Effector memory CD8-positive, alpha-beta T cell (primary cell): ENCODE measurements at places on chromosomes 12 and 14.

DNA sequence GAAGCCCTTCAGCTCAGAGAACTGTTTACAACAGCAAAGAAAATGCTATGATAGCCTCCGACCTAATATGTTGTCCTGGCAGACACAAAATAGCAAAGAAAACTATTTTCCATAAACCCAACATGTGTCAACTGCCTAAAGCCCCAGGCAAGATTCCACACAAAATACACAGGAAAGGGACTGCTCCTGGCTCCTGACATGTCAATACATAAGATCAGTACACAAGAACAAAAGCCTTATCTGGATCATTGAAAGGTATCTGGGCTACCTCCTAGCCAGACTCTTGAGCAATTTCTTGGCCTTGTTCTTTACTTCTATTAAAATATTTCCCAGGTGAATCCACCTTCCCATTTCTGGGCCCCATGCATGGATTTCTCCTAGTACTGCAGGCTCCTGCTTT lies 242.3 kb upstream of the GRIP1 start:
- no peak overlapping the region for H3K4me3 ChIP-seq
- H3K27ac ChIP-seq: no peak overlapping the region
- no peak for DNase-seq

- no peaks in the 10 kb centered on the region for H3K4me1 ChIP-seq
- no peak overlapping the region for H3K4me3 ChIP-seq
- H3K36me3 ChIP-seq: peaks cover 6% of the 10 kb centered on the region
- no peak for DNase-seq
- no peaks in the 10 kb centered on the region for H3K27me3 ChIP-seq
These were observed 54.4 kb downstream of the TESC start for GRCh38 chr12:117044790-117045159.

DNA sequence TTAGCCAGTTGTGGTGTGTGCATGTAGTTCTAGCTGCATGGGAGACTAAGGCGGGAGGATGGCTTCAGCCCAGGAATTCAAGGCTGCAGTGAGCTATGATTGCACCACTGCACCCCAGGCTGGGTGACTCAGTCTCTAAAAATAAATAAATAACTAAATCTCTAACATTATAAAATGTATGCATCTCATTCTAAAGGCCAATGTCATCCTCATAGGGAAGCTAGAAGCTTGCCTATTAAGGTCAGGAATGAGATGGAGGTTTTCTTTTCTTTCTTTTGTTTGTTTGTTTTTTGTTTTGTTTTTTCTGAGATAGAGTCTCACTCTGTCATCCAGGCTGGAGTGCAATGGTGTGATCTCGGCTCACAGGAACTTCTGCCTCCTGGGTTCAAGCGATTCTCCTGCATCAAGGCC lies 48.8 kb upstream of the PAPLN start:
- H3K27ac ChIP-seq: no peak overlapping the region
- peaks cover 47% of the 10 kb centered on the region for H3K36me3 ChIP-seq
- H3K4me3 ChIP-seq: no peak overlapping the region
- no peak for DNase-seq

DNA sequence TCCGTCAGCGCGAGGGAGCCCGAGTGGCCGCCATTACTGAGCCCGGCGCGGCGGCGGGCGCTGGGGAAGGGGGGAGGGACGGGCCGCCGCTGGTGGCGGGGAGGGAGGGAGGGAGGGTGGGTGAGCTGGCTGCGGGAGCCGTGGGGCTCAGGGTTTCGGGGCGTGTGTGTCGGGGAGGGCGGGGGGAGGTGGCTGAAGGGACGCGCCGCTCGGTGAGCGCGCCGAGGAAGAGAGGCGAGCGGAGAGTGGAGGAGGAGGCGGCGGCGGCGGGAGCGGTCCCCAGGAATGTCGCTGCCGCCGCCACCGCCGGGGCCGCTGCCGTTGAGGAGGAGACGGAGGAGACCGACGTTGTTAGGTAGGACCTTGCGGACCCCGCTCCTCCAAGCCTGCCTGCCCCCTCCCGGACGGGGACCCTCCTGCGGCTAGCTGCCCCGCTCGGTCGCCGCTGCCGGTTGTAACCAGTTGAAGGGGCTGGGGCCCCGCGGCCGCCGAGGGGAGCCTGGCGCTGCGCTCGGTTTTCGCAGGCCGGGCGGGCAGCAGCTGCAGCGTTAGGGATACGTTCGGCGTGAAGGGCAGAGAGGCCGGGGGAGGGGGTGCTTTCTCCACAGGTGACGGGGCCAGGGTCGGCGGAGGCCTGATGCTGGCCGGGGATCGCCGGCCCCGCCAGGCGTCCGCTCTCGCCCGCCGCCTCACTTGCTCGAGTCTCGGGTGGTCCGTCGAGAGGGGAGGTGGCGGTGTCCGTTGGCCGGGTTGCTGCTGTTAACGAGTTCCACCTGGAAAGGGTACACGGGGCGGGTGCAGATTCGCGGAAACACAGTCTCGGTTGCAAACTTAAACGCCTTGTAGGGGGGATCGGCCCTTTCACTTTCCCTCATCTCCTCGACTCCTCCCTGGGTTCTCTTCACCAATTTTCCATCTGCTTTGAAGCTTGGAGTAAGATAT lies at the start of gene ARHGAP5:
Gene ARHGAP5 (plus strand): TSS at position 224 of the 942 bp plus-strand sequence. CDS start 13,366 bp downstream, outside the sequence.
- peak within 1 kb of the TSS; percentile 92 for H3K4me3 ChIP-seq
- DNase-seq: peak; percentile 11
- peaks cover 4% of the 10 kb centered on the region for H3K27me3 ChIP-seq
- H3K36me3 ChIP-seq: peaks cover 4% of the 10 kb centered on the region

GRCh38 chr12:107541001-107541705 lies 144.4 kb upstream of the PWP1 start:
- H3K27ac ChIP-seq: no peak overlapping the region
- no peaks in the 10 kb centered on the region for H3K27me3 ChIP-seq
- H3K4me1 ChIP-seq: peaks cover 9% of the 10 kb centered on the region
- DNase-seq: no peak
- H3K36me3 ChIP-seq: no peaks in the 10 kb centered on the region

DNA sequence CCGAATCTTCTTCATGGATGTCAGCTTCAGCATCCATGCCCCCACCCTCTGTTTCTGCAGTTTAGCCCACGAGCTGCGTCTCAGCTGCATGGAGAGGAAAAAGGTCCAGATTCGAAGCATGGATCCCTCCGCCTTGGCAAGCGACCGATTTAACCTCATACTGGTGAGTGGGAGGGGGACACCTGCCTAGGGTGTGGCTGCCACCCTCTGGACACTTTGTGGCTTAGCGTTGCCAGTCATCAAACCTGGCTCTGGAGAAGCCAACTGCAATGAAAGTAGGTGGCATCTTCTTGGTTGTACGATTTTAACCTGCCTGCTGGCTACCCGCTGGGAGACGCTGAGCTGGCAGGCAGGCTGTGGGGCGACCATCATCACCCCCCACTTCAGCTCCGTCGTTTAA lies 16.7 kb downstream of the DCAF4 start:
- no peak overlapping the region for H3K27ac ChIP-seq
- no peak for DNase-seq
- H3K4me1 ChIP-seq: peaks cover 4% of the 10 kb centered on the region
- peaks cover 54% of the 10 kb centered on the region for H3K36me3 ChIP-seq

DNA sequence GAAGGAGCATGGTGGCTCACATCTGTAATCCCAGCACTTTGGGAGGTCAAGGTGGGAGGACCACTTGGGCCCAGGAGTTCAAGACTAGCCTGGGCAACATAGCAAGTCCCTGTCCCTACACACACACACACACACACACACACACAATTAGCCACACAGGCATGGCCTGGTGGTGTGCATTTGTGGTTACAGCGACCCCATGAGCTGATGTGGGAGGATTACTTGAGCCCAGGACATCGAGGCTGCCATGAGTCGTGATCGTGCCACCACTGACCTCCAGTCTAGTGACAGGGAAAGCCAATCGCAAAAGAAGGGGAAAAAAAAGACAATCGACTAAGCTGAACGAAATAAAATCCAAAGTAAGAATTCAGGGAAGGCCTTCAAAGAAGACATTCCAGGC lies 67.9 kb downstream of the TBX3 start:
- H3K4me3 ChIP-seq: no peak overlapping the region
- DNase-seq: no peak
- peaks cover 2% of the 10 kb centered on the region for H3K36me3 ChIP-seq
- H3K4me1 ChIP-seq: no peaks in the 10 kb centered on the region
- H3K27ac ChIP-seq: no peak overlapping the region

DNA sequence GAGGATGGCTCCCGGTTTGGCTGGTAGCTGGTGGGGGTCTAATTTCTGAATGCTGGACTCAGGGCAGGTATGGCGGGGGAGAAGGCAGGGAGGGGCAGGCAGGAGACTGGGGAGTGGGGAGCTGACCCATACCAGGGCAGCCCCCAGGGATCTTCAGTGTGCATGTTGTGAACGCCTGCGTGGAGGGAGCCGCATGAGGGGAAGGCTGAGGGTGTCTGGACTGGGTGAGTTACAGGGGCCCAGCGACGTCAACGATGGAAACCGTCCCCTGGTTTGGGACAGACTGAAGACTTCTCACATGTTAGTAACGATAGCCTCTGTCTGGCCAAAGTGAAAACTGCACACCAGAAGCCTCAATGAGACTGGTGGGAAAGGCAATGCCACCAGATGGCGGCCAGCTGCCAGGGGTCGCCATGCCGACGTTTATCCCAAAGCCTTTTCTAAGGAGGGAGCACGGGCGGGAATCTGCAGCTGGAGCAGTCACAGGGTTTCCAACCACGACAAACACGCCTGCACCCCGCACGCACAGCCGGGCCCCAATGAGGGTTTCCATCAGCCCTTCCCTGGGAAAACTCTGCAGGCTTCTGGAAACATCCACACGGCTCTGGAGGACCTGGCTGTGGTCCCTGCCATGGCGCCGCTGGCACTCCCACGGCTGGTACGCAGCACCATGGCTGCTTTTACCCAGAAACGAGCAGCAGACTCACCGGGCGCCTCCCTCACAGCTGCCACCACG lies 14.0 kb downstream of the PGAM5 start:
- DNase-seq: no peak
- no peak overlapping the region for H3K4me3 ChIP-seq
- H3K36me3 ChIP-seq: peaks cover 79% of the 10 kb centered on the region
- H3K27ac ChIP-seq: no peak overlapping the region
- H3K27me3 ChIP-seq: no peaks in the 10 kb centered on the region

GRCh38 chr12:27347779-27348178 lies 15.1 kb downstream of the BMAL2 start:
- H3K4me3 ChIP-seq: no peak overlapping the region
- H3K27me3 ChIP-seq: peaks cover 18% of the 10 kb centered on the region
- H3K4me1 ChIP-seq: no peaks in the 10 kb centered on the region
- no peak for DNase-seq
- no peaks in the 10 kb centered on the region for H3K36me3 ChIP-seq

GRCh38 chr12:68919581-68920239 lies 13.3 kb downstream of the CPM start:
- H3K36me3 ChIP-seq: no peaks in the 10 kb centered on the region
- no peak overlapping the region for H3K27ac ChIP-seq
- DNase-seq: no peak
- peaks cover 12% of the 10 kb centered on the region for H3K27me3 ChIP-seq
- H3K4me1 ChIP-seq: no peaks in the 10 kb centered on the region

DNA sequence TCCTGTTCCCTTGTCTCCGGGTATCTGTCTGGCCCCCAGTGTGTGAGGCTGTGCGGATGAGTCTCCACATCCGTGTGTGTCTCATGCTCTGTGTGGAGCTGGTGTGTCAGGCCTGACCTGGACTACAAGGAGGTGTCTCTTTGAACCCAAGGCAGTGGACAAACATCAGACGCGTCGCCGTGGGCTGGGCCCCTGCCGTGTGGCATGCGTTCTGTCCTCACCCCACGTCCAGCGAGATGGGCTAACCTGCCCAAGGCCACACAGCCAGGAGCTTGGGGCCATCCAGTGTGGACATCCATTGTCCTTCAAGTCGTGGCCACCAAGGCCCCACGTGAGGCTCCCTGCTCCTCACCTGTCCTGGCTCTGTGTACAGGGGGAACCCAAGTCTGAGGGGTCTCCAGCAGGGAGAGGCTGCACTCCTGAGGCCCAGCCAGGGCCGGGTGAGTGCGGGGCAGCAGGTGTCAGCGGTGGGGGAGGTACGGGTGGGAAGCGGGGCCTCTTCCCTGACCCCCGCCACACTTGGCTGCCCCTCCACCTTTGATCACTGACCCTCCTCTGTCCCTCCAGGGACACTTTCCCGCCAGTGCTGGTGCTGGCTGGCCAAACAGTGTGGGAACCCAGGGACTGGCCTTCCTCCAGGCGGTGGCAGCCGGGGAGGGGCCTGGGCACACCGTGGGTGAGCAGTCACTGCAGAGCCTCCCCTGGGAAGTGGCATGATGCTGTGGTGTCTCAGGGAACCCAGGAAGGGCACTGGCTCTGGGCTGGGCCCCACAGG lies 48.5 kb downstream of the CYP46A1 start:
- no peak overlapping the region for H3K27ac ChIP-seq
- peaks cover 3% of the 10 kb centered on the region for H3K36me3 ChIP-seq
- no peaks in the 10 kb centered on the region for H3K4me1 ChIP-seq
- no peak for DNase-seq
- no peak overlapping the region for H3K4me3 ChIP-seq

GRCh38 chr14:79354336-79354735 lies 857.0 kb downstream of the DIO2 start:
- no peaks in the 10 kb centered on the region for H3K36me3 ChIP-seq
- no peak for DNase-seq
- no peak overlapping the region for H3K27ac ChIP-seq
- no peaks in the 10 kb centered on the region for H3K27me3 ChIP-seq
- H3K4me3 ChIP-seq: no peak overlapping the region

GRCh38 chr12:25017336-25017735 lies 68.4 kb upstream of the BCAT1 start:
- H3K27me3 ChIP-seq: peaks cover 31% of the 10 kb centered on the region
- no peak for DNase-seq
- no peak overlapping the region for H3K4me3 ChIP-seq
- H3K36me3 ChIP-seq: no peaks in the 10 kb centered on the region
- H3K27ac ChIP-seq: no peak overlapping the region

DNA sequence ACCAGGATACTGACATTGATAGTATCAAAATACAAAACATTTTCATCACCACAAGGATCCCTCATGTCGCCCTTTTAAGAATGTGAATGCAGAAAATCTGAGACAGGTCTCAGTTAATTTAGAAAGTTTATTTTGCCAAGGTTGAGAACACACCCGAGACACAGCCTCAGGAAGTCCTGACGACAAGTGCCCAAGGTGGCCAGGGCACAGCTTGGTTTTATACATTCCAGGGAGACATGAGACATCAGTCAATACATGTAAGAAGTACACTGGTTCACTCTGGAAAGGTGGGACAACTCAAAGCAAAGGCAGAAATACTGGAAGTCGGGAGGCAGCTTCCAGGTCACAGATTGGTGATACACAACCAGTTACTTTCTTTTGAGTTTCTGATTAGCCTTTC lies 235.2 kb upstream of the KRR1 start:
- no peaks in the 10 kb centered on the region for H3K36me3 ChIP-seq
- no peaks in the 10 kb centered on the region for H3K4me1 ChIP-seq
- no peak overlapping the region for H3K4me3 ChIP-seq
- H3K27ac ChIP-seq: no peak overlapping the region
- DNase-seq: no peak

DNA sequence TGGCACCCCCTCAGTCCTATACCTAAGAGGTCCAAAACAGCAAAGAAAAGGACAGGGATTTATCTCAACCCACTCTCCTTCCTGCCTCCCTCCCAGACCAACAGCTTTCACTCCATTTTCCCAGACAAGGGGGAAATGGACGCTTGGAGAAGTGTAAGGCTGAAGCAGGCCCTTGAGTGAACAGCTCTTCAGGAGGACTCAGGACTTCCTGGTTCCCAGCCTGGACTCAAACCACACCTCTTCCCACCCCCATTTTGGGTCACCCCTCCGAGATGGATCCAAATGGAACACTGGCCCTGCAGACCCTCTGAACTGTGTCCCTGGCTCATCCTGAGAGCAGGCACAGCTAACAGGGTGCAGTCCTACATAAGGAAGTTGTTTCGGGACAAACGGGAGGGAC lies 2.7 kb downstream of the KMT2D start:
- peak overlapping the region; percentile 94 for H3K4me3 ChIP-seq
- peaks cover 47% of the 10 kb centered on the region for H3K36me3 ChIP-seq
- peak overlapping the region; percentile 90 for H3K27ac ChIP-seq
